ENCODE measurements at places on chromosomes 16 and 17. TPM values are rescaled to one million over a fixed set of nuclear protein-coding genes. Genes with fewer than 3 reads are reported as not detected.

DNA sequence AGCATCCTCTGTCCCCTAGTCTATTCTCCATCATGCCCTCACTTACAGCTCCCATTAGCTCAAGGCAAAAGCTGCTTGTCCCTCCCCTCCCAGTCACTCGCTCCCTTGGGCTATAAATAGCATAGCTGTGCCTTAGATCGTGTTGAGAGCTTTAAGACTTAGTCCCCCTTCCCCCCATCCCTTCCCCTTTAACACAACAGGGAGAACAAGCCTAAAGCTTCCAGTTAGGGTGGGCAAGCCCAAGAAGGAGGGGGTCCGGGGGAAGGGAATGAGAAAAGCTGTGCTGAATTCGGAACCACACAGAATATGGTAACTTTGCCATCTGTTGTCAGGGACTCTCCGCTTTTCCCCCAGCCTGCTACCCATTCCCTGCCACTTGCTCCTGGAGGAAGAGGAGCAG is 4.9 kb upstream of the HIGD1B start:
- peak; percentile 58 for DNase-seq

GRCh38 chr16:84161037-84161436 is 15.9 kb downstream of the DNAAF1 start:
- DNase-seq, result no peak

GRCh38 chr17:59287452-59287851 is 44.0 kb upstream of the YPEL2 start:
- no peak for DNase-seq

- DNase-seq, result no peak
Measured at GRCh38 chr16:54102888-54103866, 183.4 kb downstream of the IRX3 start.

DNA sequence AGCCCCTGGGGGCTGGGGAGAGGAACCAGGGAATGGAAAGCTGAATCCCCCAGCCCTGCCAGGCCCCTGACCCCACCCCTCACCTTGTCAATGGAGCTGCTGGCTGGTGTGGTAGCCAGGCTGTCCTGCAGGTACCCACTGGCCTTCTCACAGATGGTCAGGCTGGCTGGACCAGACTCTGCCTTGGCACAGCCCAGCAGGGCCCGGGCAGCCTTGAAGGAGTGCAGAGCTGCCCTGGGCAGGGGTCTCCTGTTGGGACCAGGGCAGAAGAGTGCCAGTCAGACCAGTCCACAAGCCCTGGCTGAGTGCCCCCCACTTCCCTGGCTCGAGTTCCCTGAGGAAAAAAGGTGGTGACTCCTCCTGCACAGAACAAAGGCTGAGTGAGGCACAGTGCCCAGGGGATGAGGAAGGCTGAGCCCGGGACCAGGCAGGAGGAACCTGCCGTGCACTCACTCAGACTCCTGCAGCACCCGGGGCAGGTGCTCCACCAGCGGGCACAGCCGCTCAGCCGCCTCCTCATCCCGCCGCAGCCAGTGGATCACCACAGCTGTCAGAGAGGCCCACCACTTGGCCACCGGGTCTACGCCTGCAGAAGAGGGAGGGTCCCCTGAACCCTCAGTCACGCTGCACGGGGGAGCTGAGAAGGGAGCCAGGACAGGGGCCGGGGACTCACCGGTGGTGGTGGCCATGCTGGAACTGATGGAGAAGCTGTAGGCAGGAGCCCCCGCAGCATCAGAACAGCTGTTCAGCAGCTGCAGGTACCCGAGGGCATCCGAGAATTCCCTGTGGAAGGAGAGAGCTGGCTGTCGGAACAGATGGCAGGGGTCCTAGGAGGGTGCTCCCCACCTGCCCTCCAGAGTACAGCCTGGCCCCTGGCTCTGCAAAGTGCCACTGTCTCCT is 22.4 kb downstream of the SREBF1 start:
- no peak for DNase-seq

DNA sequence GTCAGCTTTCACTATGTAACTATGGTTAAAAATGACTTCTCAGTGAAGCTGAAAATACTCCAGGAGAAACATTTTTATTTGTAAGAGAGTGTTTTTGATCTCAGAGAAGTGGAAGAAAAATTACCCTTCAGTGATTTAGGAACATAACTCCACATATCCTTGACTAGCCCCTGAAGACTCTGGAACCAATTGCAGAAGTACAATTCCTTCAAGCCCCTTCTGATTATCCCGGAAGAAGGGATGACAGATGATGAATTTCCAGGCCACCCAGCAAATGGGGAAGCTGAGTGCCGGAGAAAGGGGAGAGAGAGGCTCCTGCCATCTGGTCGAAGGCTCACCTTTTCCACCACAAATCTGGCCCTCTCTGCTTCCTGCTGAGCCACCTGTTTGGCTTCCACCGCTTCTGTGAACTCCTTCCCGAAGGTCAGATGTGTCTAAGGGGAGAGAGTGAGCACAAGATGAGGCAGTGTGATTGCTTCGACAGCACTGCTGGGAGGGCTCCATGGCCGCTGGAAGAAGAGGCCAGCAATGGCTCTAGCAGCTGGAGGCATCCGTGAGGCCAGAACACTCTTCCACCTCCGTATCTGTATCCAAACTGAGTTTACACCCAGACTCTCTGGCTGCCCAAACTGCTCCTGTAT is 8.1 kb downstream of the PHB1 start:
- no peak for DNase-seq

DNA sequence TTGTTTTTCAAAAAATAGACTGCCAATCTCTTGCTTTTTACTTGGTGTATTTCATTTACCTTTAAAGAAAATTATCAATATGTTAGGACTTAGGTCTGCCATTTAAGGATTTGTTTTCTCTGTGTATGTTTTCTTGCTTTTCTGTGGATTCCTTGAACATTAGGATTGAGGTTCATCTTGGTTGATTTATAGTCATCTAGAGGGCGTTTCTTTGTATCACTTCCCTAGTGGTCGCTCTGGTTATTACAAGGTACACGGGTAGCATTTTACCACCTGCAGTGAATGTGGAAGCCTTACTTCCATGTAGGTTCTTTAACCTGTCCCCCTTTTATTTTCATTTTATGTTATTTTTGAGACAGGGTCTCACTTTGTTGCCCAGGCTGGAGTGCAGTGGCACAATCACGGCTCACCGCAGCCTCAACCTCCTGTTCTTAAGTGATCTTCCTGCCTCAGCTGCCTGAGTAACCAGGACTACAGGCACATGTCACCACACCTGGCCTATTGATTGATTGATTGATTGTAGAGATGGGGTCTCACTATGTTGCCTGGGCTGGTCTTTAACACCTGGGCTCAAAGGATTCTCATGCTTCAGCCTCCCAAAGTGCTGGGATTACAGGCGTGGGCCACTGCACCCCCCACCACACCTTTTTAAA is 35.2 kb upstream of the CBX4 start:
- peak; percentile 88 for DNase-seq

GRCh38 chr16:89600956-89601355 is 12.5 kb upstream of the DPEP1 start:
- DNase-seq, result no peak

- DNase-seq, result no peak
Measured at GRCh38 chr17:55757659-55758058, 6.8 kb downstream of the PCTP start.

DNA sequence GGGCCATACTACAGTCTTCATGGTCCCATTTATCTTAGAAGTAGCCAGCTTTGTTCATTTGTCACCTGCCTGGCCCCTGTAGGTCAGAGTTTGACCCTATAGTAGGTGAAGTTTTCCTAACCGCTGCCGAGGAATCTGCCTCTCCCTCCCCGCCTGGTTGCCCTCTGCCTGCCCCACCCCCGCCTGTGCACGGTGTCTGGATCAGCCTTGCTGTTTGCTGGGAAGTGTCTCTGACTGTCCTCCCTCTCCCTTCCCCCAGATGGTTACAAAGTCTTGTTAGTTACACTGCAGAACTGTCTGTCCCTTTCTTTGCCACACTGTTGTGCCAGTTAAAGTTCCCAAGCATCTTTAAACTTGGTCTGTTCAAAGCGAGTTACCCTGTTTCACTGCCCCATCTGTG is 5.7 kb downstream of the UBFD1 start:
- DNase-seq, result no peak

- no peak for DNase-seq
Measured at GRCh38 chr17:46908068-46908737, 14.8 kb upstream of the GOSR2 start.

DNA sequence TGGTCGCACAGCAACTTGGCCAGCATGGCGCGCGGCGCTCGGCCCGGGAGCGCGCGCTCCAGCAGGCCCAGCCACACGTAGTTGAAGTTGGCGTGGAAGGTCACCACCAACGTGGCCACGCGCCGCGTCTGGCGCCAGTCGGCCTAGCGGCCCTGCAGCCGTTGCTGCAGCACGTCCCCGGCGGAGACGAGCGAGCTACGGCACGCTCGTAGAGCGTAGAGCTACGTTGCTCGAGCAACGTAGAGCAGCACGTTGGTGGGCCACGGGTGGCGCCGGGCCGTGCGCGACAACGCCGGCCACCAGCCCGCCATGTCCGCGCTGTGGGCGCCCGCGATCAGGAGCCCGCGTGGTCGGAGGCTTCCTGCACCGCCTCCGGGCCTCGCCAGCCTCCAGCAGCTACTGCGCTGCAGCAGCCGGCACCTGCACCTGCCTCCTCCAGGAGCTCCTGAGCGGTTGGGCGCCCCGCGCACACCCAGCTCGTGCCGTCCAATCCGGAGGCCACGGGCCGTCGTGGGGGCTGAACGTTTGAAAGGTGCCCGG is 13.4 kb upstream of the SULT1A1 start:
- DNase-seq, result peak; percentile 32

DNA sequence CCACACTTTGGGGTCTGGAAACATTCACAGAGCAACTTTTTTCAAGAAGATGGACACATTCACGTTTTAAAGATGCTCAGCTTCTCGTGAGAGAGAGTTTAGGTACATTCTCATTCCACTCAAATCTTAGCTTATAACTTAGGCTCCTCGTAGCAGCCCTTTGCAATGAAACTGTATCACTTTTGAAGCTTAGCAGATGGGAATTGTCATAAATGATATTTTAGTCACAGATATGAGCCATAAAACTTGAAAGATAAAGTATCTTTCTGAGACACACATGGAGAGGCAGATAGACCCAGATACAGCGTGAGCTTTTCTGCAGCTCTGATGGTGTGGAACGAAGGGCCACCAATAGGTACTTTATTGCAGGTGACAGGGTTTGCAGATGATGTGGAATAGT is 41.1 kb downstream of the RBFOX1 start:
- no peak for DNase-seq

- DNase-seq, result peak; percentile 41
Measured at GRCh38 chr17:38619937-38620550, 14.3 kb upstream of the SRCIN1 start.

GRCh38 chr17:56937687-56938086 is 23.2 kb downstream of the COIL start:
- DNase-seq, result no peak

DNA sequence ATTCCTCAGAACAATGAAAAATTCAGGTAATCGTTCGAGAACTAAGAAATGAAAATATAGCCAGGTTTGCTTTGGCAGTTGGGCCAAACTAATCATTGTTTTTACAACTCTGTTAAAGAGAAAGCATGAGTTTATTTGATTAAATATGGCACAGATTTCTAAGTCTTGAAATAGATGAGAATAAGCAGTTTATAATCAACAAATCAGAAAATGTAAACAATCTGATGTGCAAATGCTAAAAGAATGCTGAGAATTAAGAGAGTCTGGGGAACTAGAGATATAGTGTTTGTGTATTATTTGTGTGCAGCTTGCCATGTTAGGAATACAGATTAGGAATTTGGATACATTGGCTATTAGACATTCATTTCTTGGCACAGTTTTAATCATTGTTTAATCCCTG is 212.5 kb downstream of the TANC2 start:
- DNase-seq, result no peak

DNA sequence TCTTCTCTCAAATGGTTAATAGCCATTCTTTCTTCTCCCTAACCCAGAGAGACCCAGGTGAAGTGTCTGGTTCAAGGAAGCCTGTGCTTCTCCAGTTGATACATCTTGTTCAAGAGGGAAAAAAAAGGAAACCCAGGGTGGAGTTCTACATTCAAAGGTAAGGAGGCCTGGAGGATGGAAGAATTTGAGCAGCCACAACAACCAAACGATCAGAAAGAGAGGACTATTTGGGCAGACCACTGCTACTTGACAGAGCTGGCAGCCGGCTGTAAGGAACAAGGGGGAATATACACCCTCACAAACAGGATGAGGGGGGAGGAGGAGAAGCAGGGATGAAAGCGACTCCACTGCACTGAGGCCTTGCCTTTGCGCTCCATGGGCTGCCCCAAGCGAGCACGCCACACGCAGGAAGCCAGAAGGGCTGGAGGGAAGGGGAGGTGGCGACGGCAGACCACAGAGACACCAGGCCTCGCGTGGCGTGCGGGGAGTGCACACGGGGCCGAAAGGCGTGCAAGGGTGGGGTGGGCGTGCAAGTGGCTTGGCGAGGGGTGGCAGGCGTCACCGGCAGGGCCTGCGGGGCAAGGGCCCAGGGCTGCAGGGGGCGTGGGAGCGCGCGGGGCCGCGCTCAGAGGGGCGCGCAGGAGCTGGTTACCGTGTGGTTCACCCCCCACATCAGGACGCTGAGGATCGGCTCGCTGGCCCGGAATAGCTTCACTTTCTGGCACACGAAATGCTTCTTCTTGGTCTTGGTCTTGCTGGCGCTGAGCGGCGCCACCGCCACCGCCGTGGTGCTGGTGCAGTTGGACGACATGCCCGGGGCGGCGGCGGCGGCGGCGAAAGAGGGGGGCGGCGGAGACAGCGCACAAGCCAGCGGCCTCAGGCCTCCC is 499 bp downstream of the PIP4K2B start:
- peak; percentile 85 for DNase-seq

DNA sequence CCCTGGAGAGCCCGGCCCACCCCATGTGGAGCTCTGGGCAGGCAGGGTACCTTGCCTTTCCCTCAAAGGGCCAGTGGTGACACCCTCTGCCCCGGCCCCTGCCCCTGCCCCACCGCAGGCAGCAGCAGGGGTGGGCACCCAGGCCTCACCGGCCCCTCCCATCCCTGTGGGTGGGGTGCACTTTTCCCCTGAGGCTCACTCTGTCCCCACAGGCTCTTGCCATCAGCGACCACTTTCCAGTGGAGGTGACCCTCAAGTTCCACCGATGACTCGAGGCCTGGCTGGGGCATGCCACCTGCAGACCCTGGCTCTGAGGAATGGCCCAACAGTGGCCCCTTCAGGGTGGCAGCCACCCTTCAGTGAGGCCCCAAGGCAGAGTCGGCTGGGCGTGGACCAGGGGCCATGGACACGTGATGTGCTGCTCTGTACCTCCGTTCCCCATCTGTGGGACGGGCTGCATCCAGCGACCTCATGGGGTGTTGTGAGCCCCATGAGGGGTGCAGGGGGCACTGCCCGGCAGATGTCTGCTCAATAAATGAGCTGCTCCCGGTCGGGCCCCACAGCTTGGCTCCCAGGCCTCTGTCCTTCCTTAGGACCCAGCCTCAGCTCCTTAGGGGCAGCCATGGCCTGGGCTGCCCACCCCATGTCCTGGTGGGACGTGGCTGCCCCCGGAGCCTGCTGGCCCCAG is 2.0 kb downstream of the DNASE1L2 start:
- DNase-seq, result peak; percentile 86

GRCh38 chr16:23734176-23734893 is 20.5 kb upstream of the CHP2 start:
- no peak for DNase-seq

Gene SKAP1
- not detected for total RNA-seq

Gene TTYH2
- total RNA-seq, result 7.4 TPM

Gene TERB1
- total RNA-seq, result not detected

Gene TGFB1I1
- 3.1 TPM for total RNA-seq

Gene EVPLL
- total RNA-seq, result not detected

Gene SLC43A2
- total RNA-seq, result 37.7 TPM

Gene BAIAP3
- 2.6 TPM for total RNA-seq

Gene UTS2R
- total RNA-seq, result not detected

Gene IL17C
- 0.14 TPM for total RNA-seq
